Panc1 (cell line): ENCODE measurements at places on chromosomes 1 and 21.
A peak's percentile ranks its signal among the peaks of the same experiment; 100 is the strongest.

- H3K4me1 ChIP-seq = no peaks in the 10 kb centered on the region
- no peaks in the 10 kb centered on the region for H3K27me3 ChIP-seq
- no peak for DNase-seq
- no peak overlapping the region for H3K4me3 ChIP-seq
- no peak overlapping the region for H3K27ac ChIP-seq
Measured at GRCh38 chr1:30061292-30062220, 661.8 kb downstream of the MATN1 start.

GRCh38 chr1:94329276-94329675 lies 88.9 kb upstream of the ABCD3 start:
- H3K4me1 ChIP-seq = peaks cover 83% of the 10 kb centered on the region
- no peak for DNase-seq
- no peaks in the 10 kb centered on the region for H3K36me3 ChIP-seq
- H3K27me3 ChIP-seq = no peaks in the 10 kb centered on the region
- H3K4me3 ChIP-seq = no peak overlapping the region

DNA sequence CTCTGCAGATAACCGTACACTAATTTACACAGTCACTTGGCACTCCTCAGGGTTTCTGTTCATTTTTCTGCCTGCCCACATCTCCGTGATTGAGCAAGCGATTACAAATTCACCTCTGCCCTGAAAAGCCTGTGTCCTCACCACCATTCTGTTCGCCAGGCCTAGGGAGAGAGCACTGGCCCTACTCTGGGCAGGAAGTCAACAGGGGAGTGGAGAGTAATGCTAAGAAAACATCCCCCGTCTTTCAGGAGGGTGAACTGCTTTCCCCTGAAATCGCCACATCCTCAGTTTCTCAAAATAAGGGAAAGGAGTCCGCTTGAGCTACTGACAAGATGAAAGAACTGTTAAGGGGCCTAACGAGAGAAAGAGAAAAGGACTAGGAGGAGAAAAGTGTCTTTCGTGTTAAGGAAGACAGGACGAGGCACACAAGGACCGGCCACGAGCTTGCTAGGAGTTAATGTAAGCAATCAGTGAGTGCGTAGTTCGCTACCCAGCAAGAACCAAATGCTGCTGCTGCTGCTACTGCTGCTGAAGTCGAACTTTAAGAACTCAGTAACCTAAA lies 632 bp downstream of the PEX19 start:
- H3K4me1 ChIP-seq = 0 out of 2 replicates have a peak, but pooled peaks cover 5% of the 10 kb centered on the region
- DNase-seq = no peak
- no peaks in the 10 kb centered on the region for H3K27me3 ChIP-seq
- peak overlapping the region; percentile 86 for H3K27ac ChIP-seq

GRCh38 chr1:77652268-77652667 lies 30.2 kb downstream of the ZZZ3 start:
- H3K36me3 ChIP-seq = no peaks in the 10 kb centered on the region
- no peak overlapping the region for H3K27ac ChIP-seq
- DNase-seq = no peak
- H3K4me1 ChIP-seq = peaks cover 3% of the 10 kb centered on the region; the same call in 1 of the 2 replicates
- H3K4me3 ChIP-seq = no peak overlapping the region
- no peaks in the 10 kb centered on the region for H3K27me3 ChIP-seq

DNA sequence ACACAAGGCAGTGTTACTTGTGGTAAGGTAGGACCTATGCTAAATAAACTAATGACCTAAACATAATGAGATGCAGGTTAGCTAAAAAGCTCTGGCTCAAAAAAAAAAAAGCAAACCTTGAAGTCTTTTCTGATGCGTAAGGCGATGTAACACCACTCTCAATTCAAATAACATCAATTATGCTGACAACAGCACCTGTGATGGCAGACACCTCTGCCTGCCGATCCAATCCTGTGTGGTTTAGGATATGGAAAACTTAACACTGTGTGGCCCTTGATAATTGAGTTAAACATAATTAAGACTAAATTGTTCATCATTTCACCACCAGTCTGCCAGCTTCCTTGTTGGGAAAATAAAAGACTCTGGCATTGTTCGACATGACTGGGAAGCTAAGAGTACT lies 9.1 kb downstream of the RPAP2 start:
- no peaks in the 10 kb centered on the region for H3K27me3 ChIP-seq
- DNase-seq = no peak
- H3K4me1 ChIP-seq = no peaks in the 10 kb centered on the region
